ENCODE measurements at places on chromosomes 3 and 15.

- no peak for DNase-seq
- H3K27ac ChIP-seq: no peak overlapping the region
- no peak overlapping the region for H3K4me3 ChIP-seq
Measured at GRCh38 chr3:136621628-136622027, 130.6 kb downstream of the STAG1 start.

DNA sequence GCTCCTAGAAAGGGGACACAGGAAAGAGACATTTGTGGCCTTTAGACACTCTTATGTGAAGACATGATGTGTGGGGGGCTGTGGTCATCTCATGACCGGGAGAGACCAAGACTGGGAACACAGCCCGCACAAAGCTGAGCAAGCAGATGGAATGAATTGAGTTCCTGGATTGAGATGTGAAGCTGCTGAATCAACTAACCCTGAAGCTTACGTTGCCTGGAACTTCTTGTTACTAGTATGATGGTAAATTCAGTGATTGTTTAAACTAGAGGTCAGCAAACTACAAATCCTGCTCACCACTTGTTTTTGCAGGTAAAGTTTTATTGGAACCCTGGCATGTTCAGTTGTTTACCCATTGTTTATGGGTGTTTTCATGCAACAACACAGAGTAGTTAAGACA is 83.4 kb upstream of the BHLHE40 start:
- no peak overlapping the region for H3K27ac ChIP-seq
- DNase-seq: no peak
- H3K27me3 ChIP-seq: no peaks in the 10 kb centered on the region
- peaks cover 6% of the 10 kb centered on the region for H3K4me1 ChIP-seq

- no peak overlapping the region for H3K27ac ChIP-seq
- no peaks in the 10 kb centered on the region for H3K36me3 ChIP-seq
- no peak for DNase-seq
- H3K4me1 ChIP-seq: no peaks in the 10 kb centered on the region
Measured at GRCh38 chr3:23720885-23721284, 84.9 kb upstream of the UBE2E1 start.

- no peak for DNase-seq
- H3K27ac ChIP-seq: peak overlapping the region; percentile 95
- no peaks in the 10 kb centered on the region for H3K36me3 ChIP-seq
- H3K4me1 ChIP-seq: peaks cover 22% of the 10 kb centered on the region
- H3K4me3 ChIP-seq: no peak overlapping the region
Measured at GRCh38 chr3:63910891-63911290, 1.3 kb downstream of the SCAANT1 start.
